ENCODE measurements at places on chromosomes 1 and 21.

- no peak for DNase-seq
These were observed 77.3 kb downstream of the OLFML2B start for GRCh38 chr1:161946071-161946987.

DNA sequence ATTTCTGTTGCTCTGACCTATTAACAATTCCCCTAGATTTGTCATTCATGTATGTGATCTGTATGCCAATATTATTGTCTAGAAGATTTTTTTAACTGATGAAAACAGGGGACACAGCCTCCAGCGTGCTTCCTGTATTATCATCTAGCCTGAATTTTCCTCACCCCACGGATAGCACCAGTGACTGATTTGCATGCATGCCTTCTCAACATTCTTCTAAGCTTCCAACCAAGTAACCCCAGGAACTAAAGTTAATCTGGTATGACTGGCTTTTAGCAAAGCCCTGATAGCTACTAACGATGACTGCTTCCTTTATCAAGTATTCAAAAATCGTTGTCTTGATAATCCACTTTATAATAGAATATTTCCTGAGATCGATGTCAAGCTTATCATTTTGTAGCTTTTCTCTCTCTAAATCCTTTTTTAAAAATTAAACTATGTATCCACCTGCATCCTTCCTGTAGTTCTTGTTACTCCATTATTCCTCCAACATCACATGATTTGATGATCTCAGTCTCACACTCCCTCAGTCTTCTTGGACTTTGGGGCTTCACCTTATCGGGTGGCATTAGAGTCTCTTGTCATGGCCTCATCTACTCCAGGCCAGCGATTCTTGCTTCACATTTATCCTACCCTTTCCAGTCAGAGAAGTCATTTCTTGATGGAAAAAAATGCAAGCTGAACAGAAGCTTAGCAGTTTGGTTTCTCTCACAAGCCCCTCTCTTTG is 19.0 kb downstream of the BCAR3 start:
- DNase-seq, result no peak

DNA sequence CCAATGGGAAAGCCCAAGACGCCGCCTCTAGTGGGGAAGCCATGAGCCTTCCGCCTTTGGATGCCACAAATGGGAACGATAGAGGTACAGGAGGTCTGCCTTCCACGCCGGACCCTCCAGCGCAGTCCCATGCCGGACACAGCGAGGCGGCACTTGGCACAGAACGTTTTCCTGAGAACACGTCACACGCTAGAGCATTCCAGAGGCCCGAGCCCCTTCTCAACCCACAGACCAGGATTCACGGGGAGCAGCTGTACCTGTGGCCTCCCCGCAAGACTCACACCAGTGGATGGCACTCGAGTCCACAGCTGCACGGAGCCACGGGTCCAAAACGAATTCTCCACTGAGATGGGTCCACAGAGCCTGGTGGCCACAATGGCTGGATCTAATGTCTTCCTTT is 31.5 kb upstream of the RIPK4 start:
- DNase-seq, result no peak

- DNase-seq, result no peak
These were observed 47.5 kb downstream of the YARS1 start for GRCh38 chr1:32769524-32770220.

GRCh38 chr21:28152732-28153131 is 839.9 kb downstream of the LTN1 start:
- no peak for DNase-seq

DNA sequence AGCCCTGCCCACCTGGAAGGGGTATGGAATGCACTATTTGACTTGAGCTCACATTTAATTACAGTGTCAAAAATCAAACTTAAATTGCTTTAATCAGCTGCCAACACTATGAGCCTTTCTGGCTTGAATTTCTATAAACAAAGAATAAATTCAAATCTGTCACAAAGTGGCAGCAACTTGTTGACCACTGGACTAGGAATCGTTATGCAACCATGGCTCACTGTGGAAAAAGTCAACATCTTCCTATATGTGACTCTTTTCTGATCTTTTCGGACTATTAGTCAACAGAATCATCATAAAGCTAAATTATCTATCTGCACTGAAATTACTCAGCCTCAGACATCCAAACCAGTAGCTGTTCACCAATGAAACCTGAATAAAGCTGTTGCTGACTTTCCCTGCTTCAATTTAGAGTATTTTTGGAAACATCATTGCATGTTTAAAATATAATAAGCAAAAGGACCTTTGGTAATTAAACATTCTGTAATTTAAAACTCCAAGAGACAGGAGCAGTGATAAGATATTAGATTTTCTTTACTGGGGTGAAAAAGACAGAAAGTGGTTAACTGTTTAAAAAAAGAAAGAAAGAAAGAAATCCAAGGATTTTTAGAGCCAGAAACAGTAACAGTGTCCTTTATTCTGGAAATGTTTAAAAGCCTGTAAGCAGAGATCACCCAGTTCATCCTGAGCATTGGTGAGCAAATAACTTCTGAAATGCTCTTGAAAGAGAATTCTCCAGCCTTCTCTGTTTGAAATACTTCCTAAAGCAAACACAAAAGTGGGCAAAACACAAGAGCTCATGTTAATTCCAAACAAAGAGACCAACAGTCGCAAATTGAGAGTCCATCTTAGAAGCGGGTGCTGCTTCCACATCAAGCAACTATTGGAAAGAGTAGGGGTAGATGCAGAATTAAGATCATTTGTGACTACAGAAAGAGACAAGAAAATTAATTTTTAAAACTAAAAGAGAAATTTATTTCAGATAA is 26.2 kb upstream of the ERG start:
- no peak for DNase-seq

GRCh38 chr1:184990204-184990603 is 15.9 kb upstream of the NIBAN1 start:
- no peak for DNase-seq

DNA sequence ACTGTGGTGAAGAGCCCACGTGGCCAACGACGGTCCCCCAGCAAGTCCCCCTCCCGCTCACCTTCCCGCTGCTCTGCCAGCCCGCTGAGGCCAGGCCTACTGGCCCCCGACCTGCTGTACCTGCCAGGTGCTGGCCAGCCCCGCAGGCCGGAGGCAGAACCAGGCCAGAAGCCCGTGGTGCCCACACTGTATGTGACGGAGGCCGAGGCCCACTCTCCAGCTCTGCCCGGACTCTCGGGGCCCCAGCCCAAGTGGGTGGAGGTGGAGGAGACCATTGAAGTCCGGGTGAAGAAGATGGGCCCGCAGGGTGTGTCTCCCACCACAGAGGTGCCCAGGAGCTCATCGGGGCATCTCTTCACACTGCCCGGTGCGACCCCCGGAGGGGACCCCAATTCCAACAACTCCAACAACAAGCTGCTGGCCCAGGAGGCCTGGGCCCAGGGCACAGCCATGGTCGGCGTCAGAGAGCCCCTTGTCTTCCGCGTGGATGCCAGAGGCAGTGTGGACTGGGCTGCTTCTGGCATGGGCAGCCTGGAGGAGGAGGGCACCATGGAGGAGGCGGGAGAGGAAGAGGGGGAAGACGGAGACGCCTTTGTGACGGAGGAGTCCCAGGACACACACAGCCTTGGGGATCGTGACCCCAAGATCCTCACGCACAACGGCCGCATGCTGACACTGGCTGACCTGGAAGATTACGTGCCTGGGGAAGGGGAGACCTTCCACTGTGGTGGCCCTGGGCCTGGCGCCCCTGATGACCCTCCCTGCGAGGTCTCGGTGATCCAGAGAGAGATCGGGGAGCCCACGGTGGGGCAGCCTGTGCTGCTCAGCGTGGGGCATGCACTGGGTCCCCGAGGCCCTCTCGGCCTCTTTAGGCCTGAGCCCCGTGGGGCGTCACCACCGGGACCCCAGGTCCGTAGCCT is 46.8 kb downstream of the TRIM11 start:
- no peak for DNase-seq

- no peak for DNase-seq
These were observed 329.8 kb upstream of the BEND5 start for GRCh38 chr1:49106445-49106844.

- no peak for DNase-seq
These were observed 14.3 kb downstream of the KPNA6 start for GRCh38 chr1:32122151-32122550.

GRCh38 chr1:94299627-94300553 is 62.5 kb upstream of the ARHGAP29 start:
- no peak for DNase-seq

- DNase-seq, result no peak
These were observed 18.4 kb upstream of the ALX3 start for GRCh38 chr1:110088739-110089316.

DNA sequence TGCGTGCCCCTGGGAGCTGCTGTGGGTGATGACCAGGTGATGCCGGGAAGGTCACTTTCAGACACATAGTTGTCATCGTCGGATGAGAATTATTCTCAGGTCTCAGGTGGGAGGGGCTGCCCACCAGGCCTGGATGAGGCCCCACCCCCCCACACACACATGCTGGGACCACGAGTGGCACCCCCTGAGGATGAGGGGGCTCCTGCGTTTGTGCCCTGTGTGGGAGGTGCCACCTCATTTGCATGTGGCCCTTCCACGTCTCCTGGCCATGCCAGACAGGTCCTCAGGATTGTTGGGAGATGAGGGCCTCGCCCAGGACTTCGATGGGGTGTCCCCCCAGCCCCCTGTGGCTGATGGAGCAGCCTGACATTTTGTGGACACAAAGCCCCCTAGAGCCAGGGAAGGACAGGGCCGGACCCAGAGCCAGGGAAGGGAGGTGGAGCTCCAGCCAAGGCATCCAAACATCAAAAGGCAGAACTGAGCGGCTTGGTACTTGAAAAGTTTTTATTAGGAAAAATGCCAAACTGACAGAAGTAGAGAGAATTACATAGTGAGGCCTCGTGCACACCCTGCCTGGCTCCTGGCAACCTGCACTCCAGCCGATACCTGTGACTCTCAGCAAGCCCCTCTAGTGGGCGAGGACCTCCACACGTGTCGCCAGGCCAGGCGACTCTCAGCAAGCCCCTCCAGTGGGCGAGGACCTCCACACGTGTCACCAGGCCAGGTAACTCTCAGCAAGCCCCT is 55.7 kb downstream of the PRKCZ start:
- DNase-seq, result no peak

GRCh38 chr1:244874974-244875579 is 10.7 kb upstream of the HNRNPU start:
- no peak for DNase-seq

DNA sequence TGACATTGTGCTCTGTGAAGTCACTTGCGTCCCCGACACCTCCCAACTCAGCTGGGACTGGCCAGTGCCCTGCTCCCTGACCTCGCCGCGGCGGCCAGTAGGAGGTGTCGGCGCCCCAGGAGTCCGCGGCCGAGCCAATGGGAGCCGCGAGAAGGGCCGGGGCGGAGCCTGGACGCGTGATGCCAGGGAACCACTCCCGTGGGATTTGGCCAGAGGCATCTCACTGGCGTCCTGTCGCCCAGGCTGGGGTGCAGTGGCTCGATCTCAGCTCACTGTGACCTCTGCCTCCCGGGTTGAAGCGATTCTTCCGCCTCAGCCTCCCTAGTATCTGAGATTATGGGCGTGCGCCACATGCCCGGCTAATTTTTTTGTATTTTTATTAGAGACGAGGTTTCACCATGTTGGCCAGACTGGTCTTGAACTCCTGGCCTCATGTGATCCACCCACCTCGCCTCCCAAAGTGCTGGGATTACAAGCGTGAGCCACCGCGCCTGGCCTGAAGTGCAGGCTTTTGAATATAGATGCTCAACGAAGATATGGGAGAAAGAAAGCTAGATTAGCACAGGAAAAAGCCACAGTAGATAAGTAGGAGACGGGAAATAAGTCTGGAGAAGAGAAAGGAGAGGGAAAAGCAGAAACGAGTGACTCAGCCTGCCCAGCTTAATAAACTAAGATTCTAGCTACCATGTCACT is 38.0 kb downstream of the ZBTB8OS start:
- no peak for DNase-seq

DNA sequence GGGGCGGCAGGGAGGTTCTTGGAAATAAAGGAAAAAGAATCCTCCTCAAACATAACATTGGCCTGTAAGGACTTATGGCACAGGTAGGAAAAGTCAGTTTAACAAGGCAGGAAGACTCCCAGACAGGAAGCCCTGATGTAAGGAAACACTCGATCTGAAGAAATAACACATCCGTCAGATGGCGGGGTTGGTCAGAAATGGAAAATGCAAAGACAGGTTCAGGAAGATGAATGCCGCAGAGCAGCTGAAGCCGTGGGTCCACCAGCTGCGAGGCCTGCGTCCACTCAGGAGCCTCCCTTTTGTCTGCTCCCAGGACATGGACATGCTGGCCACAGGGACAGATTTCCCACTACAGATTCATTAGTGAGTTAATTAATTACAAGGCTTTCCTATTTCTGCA is 3.8 kb downstream of the RSPH1 start:
- DNase-seq, result no peak

DNA sequence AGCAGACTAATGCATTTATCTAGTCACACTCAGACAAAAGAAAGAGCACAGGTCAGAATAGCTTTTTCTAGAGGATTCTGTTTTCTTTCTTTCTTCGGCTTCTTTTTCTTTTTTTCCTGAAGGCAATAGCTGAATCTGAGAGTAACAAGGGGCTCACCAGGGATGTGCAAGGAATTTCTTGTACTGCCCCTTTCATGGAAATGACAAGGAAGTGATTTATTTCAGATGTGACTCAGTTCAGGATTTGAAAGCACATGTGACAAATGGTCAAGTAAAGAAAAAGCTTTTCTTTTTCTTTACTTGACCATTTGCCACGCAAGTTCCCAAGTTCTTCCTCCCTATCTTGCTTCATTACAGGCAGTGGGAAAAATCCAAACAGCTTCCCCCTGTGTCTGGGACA is 202.0 kb downstream of the GABPA start:
- DNase-seq, result no peak

DNA sequence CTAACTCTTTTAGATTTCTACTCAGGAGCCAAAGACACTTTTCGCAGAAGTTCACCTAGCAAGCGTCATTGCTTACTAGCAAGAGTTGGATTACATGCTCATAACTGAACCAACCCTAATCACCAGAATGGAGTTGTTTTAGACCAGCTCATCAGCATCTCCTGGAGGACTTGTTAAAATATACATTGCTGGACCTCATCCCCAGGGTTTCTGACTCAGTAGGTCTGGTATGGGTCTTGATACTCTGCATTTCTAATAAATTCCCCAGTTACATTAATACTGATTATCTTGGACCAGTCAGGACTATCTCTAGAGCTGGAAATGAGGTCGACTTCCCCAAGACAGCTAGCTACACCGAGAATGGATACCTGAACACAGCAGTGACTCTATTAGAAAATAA is 9.7 kb upstream of the PRDX6 start:
- no peak for DNase-seq

DNA sequence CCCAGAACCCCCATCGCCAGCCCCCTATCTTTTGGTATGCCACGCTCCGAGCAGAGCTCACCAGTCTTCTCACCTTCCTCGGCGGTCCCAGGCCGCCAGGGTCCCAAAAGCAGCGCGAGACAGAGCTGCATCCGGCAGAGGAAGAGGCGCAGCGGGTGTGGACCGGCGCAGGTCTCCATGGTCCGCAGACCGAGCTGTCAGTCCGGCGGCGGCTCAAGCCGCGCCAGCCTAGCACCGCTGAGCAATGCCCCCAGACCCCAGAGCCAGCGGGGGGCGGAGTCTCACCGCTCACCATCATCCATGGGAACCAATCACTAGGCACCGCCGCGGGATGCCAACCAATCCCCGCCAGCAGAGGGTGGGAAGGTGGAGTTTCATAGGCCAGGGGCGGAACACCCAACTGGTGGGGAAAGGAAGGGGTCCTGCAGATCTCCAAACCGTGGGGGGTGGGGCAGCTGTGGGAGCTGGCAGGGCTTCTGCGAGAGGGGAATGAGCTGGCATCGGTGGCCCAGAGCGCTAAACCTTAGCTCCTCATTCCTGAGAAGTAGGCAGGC is at the start of gene EPHA10:
Gene EPHA10, minus strand, starts transcription at position 233 of the 554 bp plus-strand sequence. Its CDS starts 54 bp downstream, at position 179.
- DNase-seq, result no peak

- no peak for DNase-seq
These were observed 161.4 kb downstream of the UCK2 start for GRCh38 chr1:165988817-165989216.

Measured in Jurkat, Clone E6-1 (cell line).